ENCODE measurements at places on chromosomes 1 and 21.

- DNase-seq, result no peak
These were observed 71.0 kb downstream of the ACTL8 start for GRCh38 chr1:17826165-17826488.

GRCh38 chr1:115719285-115719684, 49.2 kb downstream of the CASQ2 start:
- DNase-seq, result no peak

GRCh38 chr1:63782982-63783381, 9.2 kb downstream of the ROR1 start:
- no peak for DNase-seq

- no peak for DNase-seq
These were observed 11.5 kb downstream of the LDLRAD1 start for GRCh38 chr1:54006508-54006907.
